ENCODE measurements at places on chromosomes 6 and 20. TPM values are rescaled to one million over a fixed set of nuclear protein-coding genes. Genes with fewer than 3 reads are reported as not detected.

Gene DOK5
- total RNA-seq, result 23.6 TPM

GRCh38 chr20:50237349-50237748 lies 46.7 kb downstream of the CEBPB start:
- no peak for DNase-seq

DNA sequence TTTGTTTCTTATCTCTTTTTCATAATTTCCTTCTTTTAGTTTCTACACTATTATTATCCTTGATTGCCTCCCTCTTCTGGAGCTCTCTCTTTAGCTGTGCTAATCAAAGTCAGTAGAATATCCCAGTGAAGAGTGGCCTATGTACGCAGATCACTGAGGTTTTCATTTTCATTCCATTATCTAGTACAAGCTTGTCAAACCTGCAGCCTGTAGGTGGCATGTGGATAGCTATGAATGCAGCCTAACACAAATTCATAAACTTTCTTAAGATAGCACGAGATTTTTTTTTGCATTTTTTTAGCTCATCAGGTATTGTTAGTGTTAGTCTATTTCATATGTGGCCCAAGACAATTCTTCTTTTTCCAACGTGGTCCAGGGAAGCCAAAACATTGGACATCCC lies 825.7 kb upstream of the MAP3K7 start:
- DNase-seq, result no peak

- no peak for DNase-seq
These were observed 53.2 kb downstream of the FAM8A1 start for GRCh38 chr6:17653198-17653882.

Gene HLA-G
- total RNA-seq, result not detected

Data from cerebellum (tissue), 4 donors.